ENCODE measurements at places on chromosomes 1 and 21. TPM values are rescaled to one million over a fixed set of nuclear protein-coding genes. Genes with fewer than 3 reads are reported as not detected.

DNA sequence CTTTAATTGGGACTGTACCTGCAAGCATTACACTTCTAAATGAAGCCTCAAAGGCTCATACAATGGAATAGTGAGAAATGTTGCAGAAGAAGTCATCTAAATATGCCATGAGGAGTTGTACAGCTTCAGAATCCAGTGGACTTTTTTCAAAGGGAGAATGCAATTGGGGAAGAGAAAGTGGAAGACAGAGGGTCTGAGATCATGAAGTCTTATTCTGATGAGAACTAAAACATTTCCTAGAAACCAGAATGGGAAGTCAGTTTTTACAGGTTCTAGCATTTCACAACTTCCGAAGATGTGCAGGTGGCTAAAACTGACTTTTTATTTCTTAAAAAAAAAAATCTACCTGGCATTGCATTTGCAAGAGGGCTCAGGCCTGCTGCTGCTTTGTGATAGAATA lies 424.4 kb upstream of the RUNX1 start:
- H3K27ac ChIP-seq = no peak overlapping the region
- no peaks in the 10 kb centered on the region for H3K36me3 ChIP-seq
- H3K4me1 ChIP-seq = no peaks in the 10 kb centered on the region
- H3K27me3 ChIP-seq = no peaks in the 10 kb centered on the region
- H3K4me3 ChIP-seq = no peak overlapping the region
- DNase-seq = no peak

GRCh38 chr1:247228133-247228532 lies 27.7 kb upstream of the VN1R5 start:
- H3K27me3 ChIP-seq = no peaks in the 10 kb centered on the region
- H3K36me3 ChIP-seq = no peaks in the 10 kb centered on the region

DNA sequence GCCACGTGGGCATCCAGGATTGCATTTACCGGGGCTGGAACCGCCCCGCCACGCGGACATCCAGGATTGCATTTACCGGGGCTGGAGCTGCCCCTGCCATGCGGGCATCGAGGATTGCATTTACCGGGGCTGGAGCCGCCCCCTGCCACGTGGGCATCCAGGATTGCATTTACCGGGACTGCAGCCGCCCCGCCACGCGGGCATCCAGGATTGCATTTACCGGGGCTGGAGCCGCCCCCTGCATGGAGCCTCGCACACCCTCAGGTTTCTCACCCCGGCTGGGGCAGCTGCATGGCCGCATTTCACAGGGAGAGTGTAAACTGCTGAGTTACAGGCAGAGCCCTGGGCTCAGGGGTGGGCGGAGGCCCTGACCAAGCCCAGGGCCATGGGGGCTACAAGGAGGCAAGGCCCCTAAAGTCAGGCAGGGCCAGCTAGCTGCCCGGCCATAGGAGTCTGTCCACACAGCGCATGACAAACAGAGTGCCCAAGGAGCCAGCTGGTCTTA lies 166.8 kb upstream of the ARHGEF16 start:
- H3K36me3 ChIP-seq = no peaks in the 10 kb centered on the region
- H3K27ac ChIP-seq = no peak overlapping the region
- DNase-seq = no peak
- no peaks in the 10 kb centered on the region for H3K4me1 ChIP-seq

DNA sequence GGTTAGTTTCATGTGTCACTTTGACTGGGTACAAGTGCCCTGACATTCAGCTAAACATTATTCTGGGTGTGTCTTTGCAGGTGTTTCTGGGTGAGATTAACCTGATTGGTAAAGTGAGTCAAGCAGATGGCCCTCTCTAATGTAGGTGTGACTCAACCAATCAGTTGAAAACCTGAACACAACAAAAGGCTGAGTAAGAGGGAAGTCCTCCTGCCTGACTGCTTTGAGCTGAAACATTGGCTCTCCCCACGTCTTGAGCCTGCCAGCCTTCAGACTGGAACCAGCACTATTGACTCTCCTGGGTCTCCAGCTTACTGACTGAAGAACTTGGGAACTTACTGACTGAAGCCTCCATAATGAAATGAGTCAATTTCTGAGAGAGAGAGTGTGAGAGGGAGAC lies 70.0 kb upstream of the C21orf91 start:
- no peak overlapping the region for H3K4me3 ChIP-seq
- H3K27ac ChIP-seq = no peak overlapping the region
- no peaks in the 10 kb centered on the region for H3K27me3 ChIP-seq
- no peak for DNase-seq

- H3K4me1 ChIP-seq = peaks cover 11% of the 10 kb centered on the region
- H3K27ac ChIP-seq = peak overlapping the region; percentile 11
- DNase-seq = peak; percentile 60
- H3K4me3 ChIP-seq = no peak overlapping the region
- peaks cover 1% of the 10 kb centered on the region for H3K27me3 ChIP-seq
- H3K36me3 ChIP-seq = no peaks in the 10 kb centered on the region
Observed at GRCh38 chr1:41783189-41783639, 135.5 kb downstream of the HIVEP3 start.

- peak within 1 kb of the TSS; percentile 94 for H3K27ac ChIP-seq
- DNase-seq = no peak
- H3K27me3 ChIP-seq = no peaks in the 10 kb centered on the region
- H3K4me3 ChIP-seq = peak within 1 kb of the TSS; percentile 94
Observed at GRCh38 chr1:16155537-16156410, at the start of gene EPHA2. Gene EPHA2 (minus strand): TSS chr1:16156069. CDS start chr1:16155932, 137 bp downstream.

DNA sequence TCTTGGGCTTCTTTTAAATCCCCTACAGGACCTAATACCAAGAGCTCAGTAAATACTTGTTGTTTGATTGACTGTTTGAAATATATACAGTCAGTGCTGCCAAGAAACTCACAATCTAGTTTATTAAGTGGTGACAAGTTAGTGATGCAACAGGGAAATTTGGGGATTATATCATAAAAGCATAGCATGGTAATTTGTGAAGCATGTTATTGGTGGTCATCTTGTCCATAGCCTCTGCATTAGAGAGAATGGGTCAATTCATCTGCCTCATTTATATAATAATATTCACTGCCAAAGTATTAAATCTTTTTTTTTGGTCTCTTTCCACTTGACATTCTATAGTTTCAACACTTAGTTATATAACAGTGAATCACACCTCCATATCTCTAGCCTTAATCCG lies 138.2 kb upstream of the SPAG17 start:
- DNase-seq = no peak
- no peaks in the 10 kb centered on the region for H3K27me3 ChIP-seq
- no peak overlapping the region for H3K27ac ChIP-seq
- no peak overlapping the region for H3K4me3 ChIP-seq
- H3K4me1 ChIP-seq = peaks cover 18% of the 10 kb centered on the region

GRCh38 chr1:200314085-200314750 lies 95.6 kb downstream of the ZNF281 start:
- DNase-seq = no peak
- H3K4me1 ChIP-seq = peaks cover 3% of the 10 kb centered on the region
- no peaks in the 10 kb centered on the region for H3K27me3 ChIP-seq
- H3K4me3 ChIP-seq = no peak overlapping the region
- H3K36me3 ChIP-seq = no peaks in the 10 kb centered on the region
- H3K27ac ChIP-seq = no peak overlapping the region

- H3K4me1 ChIP-seq = peaks cover 12% of the 10 kb centered on the region
- no peak overlapping the region for H3K27ac ChIP-seq
- no peak for DNase-seq
- no peak overlapping the region for H3K4me3 ChIP-seq
Observed at GRCh38 chr1:203316626-203317093, 11.3 kb downstream of the BTG2 start.

GRCh38 chr1:238223076-238223640 lies 332.4 kb upstream of the ZP4 start:
- no peaks in the 10 kb centered on the region for H3K4me1 ChIP-seq
- no peak overlapping the region for H3K27ac ChIP-seq
- no peak for DNase-seq
- H3K27me3 ChIP-seq = no peaks in the 10 kb centered on the region
- no peaks in the 10 kb centered on the region for H3K36me3 ChIP-seq
- H3K4me3 ChIP-seq = no peak overlapping the region

DNA sequence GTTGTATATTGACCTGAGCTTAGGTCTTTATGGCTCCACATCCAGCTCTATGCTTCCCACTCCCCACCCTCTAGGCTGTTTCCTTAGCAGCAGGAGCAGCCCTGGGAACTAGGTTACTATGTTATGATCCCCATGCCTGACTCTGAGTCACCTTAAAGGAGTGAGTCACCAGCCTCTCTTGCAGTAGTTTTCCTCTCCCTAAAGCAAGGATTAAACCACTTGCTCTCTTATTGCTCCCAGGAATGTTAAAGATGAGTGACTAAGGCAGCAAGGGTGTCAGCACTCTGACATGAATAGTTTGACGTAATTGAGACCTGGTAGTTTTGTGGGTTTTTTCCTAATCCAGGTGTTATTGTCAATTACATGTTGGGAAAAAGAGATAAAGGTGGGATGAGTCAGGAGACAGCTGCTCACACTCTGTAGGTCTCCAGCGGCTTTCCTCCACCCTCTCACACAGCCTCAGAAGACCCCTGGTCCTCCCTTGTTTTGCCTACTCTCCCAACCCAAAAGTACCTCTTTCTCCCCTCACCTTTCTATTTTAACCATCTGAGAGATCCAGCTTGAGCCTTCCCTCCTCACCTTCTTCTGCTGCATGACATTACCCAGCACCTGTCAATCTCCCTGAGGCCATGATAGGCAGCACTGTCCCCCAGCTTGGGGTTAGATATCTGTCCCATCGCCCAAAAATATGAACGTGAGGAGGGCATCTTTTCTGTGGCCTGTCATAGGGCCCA lies 369.1 kb upstream of the VAMP3 start:
- H3K36me3 ChIP-seq = no peaks in the 10 kb centered on the region
- DNase-seq = peak; percentile 95
- H3K27ac ChIP-seq = peak overlapping the region; percentile 70
- H3K4me1 ChIP-seq = peaks cover 16% of the 10 kb centered on the region

DNA sequence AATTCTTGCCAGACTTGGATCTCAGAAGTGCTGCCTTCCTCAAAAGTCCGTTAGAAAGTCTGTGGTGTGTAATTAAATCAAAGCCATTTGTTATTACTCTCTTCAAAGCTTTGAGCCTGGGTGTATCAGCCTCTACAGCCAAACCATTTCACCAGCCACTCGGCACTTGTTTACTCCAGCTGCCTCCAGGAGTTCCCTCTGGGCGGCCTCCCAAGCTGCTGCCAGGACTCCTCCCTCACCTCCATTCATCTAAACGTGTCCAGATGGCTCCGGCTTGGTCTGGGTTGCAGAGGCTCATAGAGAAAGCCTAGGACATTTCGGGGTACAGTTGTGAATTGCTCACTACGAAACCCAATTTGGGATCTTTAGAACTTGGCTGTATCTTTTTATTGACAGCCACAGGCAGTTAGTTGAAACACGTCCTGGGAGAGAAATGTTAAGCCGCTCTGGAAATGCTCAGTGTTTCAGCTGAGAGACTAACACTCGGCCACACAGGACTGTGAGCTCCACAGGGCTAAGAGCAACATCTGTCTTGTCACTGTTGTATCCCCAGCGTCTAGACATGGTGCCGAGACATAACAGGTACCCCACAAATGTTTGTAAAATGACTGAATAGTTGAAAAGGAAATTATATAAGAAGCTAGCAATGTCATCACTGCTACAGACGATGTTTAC lies 116.9 kb upstream of the NGF start:
- no peak overlapping the region for H3K4me3 ChIP-seq
- no peaks in the 10 kb centered on the region for H3K27me3 ChIP-seq
- DNase-seq = no peak
- no peak overlapping the region for H3K27ac ChIP-seq
- H3K4me1 ChIP-seq = peaks cover 3% of the 10 kb centered on the region

DNA sequence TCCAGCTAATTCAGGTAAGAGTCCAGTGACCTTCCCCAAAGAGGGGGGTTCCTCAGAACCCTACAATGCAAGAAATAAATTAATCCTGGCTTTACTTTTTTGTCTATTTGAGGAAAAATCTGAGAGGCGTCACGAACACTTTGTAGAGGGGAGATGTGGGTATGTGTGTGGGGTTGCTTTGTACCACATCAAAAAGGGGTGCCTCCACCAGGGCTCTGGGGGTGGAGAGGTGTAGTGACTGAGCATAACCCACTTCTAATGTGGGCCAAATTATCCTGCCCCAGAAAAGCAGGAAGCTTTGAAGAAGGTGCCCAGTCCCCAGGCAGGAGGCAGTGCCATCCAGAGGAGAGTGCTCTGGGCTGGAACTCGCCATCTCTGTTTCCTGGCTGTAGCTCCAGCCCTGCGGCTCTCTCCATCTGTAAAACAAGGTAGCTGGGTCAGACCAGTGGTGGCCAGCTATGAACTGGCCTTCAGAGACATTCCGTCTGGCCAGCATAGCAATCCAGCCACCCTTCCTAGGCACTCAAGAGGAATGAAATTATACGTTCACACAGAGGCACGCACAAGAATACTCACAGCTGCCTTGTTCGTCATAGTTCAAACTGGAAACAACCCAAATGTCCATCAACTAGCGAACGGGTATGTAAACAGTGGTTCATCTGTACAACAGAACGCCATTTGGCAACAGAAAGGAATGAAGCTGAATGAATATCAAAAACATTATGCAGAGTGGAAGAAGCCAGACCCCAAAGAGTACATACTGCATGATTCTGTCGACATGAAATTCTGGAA lies 45.4 kb upstream of the TNFRSF1B start:
- H3K4me1 ChIP-seq = no peaks in the 10 kb centered on the region
- DNase-seq = no peak
- H3K27ac ChIP-seq = no peak overlapping the region
- H3K36me3 ChIP-seq = no peaks in the 10 kb centered on the region
- H3K27me3 ChIP-seq = peaks cover 22% of the 10 kb centered on the region
- H3K4me3 ChIP-seq = no peak overlapping the region

- no peak for DNase-seq
- H3K27ac ChIP-seq = peak overlapping the region; percentile 98
- no peaks in the 10 kb centered on the region for H3K27me3 ChIP-seq
- H3K36me3 ChIP-seq = peaks cover 5% of the 10 kb centered on the region
Observed at GRCh38 chr1:38028671-38029070, 16.1 kb downstream of the UTP11 start.

- peak overlapping the region; percentile 38 for H3K4me3 ChIP-seq
- H3K4me1 ChIP-seq = peaks cover 4% of the 10 kb centered on the region
Observed at GRCh38 chr1:177181631-177182291, 11.0 kb downstream of the BRINP2 start.

PRR9 gene
- polyA plus RNA-seq = 2.6 TPM

AKT3 gene
- 2.9 TPM for polyA plus RNA-seq

SLC2A5 gene
- 0.16 TPM for polyA plus RNA-seq

FCGR3A gene
- not detected for polyA plus RNA-seq

AMIGO1 gene
- 0.24 TPM for polyA plus RNA-seq

ESRRG gene
- polyA plus RNA-seq = 0.08 TPM

MROH9 gene
- 0.04 TPM for polyA plus RNA-seq

ERG gene
- 0.09 TPM for polyA plus RNA-seq

TTC34 gene
- polyA plus RNA-seq = 0.01 TPM

MROH7 gene
- not detected for polyA plus RNA-seq

OR2L2 gene
- 0.03 TPM for polyA plus RNA-seq

CR1L gene
- polyA plus RNA-seq = not detected

CRNN gene
- 0.05 TPM for polyA plus RNA-seq

UBL4B gene
- polyA plus RNA-seq = not detected

PTPRF gene
- 198 TPM for polyA plus RNA-seq

Measured in keratinocyte (primary cell).